ENCODE measurements at places on chromosomes 5 and 9.

DNA sequence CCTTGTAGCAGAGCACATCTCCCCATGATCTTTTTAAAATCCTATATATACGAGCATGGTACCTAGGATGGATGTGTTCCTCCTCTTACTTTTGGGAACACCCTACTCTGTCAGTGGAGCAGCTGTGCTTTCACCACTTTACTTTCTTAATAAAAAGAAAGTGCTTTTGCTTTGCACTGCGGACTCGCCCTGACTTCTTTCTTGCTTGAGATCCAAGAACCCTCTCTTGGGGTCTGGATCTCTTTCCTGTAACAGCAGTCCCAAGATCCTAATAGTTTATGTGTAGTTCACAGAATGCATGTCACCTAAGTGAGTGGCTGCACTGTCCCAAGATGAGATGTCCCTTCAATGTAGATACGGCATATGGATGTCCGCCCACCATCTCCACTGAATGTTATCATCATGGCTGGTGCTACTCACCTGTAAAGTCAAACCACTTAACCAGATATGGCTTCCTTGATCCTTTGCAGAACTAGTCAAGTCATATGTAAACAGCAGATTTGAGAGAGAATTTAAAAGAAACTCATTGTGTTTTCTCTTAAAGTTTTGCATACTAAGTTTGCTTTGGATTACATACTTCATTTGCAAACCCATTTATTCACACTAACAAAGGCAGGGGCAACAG, 1.9 kb downstream of the FGF1 start:
- DNase-seq: no peak

DNA sequence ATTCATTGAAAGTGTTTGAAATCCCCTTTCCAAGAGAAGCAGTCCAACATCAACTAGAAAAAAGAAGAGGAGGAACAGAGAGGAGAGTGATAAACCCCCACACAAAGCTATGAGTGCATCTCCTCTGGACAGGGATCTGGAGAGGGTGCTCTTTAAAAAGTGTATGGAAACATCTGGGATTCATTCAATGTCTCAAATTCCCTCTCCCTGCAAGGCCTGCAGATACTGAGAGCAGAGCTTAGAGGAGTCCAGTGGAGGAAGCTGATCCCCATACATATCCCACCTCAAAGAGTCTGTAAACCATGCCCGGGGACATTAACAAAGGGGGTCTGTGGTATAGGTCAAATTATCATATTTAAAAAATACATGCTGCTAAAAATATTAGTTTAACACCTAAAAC, 2.2 kb downstream of the SPOCK1 start:
- no peak for DNase-seq

DNA sequence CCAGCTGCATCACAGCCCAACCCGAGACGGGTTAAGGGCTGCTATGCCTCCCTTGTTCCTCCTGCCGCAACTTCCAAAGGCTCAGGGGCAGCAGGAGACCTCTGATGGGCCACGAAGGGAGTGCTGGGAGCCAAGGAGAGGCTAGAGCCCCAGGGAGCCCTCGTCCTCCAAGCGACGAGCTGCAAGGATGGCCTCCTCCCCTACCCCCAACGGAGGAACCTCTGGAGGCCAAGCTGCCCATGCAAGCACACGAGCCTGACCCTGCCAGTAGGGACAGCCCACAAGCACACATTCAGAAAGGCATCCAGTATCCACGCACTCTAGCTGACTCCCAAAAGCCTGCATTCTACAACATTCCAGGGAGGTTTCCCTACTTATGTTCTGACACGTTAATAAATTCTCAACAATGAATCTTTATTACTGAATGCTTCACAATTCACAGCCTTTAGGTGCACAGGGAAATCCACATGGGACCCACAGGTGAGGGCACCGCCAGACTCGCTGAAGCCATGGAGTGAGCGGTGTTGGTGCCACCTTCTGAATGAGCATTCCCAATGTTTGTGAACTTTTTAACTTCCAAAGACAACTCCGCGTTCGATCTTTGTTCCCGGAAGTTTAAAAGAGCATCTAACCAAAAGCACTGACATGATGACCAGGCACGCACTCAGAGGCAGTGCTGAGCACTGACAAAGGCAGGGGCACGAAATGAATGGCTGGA, 28.7 kb downstream of the IPPK start:
- DNase-seq: peak; percentile 38

- DNase-seq: no peak
Measured at GRCh38 chr5:2592766-2593165, 158.7 kb downstream of the IRX2 start.

DNA sequence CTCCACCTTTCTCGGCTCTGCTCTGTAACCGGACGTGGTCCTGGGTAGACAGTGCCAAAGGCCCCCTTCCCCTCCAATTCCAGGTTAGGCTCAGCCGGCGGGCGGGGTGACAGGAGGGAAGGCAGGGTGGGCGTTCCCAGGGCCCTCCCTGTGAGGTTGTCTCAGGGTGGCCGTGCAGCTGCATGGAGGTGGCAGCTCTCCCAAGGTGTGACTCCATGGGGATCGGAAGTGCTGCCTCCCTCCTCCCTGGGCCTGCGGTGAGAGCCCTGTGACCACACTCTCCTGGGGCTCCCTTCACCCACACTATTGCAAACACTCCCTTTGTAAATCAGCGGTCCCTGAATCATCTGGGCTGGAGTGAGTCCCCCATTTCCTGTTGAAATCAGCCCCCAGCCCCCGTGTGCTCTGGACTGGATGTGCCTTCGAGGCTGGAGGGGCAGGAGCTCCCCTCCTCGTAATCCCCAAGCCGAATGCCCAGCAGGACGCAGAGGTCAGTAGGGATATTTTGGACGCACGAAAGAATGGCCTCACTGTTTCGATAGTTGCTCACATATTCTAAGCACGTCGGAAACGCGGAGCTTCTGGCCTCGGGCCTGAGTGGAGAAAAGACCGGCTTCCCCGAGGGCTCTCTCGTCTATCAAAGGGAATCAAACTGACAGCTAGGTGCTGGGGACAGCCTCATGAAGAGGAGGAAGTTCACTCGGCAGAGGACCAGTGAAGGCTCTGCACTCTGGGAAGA, 107.6 kb upstream of the COL5A1 start:
- no peak for DNase-seq

- no peak for DNase-seq
Measured at GRCh38 chr5:146762830-146763229, 115.7 kb downstream of the PPP2R2B start.
